Glutamatergic neuron (in vitro differentiated cells): ENCODE measurements at places on chromosomes 4 and X.

DNA sequence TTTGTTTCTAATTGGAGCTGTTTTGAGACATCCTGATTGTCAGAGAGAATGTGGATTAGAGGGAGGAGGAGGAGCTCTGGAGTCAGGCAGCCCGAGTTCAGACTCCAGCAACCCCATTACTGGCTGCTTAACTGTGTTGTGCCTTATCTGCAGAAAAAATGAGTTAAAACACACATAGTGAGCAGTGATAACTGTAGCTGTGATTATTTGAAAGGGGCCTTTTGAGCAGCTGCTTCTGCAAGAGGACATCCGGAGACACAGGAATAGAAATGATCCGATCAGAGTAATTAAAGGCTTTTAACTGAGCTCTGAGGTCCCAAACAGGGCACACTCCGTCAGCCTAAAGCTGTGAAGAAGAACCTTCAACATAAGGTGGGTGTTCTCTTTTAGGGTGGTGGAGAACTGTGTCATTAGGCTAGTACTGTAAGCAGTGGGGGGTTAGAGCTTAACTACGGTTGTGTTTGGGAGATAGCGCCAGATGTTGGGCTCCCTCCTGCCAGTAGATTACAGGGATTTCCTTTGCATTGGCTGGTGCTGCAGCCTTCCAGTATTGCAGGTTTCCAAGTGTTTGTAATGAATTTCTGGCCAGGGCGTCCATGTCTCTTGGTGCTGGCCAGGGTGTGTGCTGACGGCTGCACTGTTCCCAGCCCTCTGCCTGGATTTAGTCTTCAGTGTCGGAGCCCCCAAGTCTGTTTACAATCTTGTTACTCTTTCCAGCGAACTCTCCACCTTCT lies 24.3 kb downstream of the ADD1 start:
- DNase-seq, result no peak

DNA sequence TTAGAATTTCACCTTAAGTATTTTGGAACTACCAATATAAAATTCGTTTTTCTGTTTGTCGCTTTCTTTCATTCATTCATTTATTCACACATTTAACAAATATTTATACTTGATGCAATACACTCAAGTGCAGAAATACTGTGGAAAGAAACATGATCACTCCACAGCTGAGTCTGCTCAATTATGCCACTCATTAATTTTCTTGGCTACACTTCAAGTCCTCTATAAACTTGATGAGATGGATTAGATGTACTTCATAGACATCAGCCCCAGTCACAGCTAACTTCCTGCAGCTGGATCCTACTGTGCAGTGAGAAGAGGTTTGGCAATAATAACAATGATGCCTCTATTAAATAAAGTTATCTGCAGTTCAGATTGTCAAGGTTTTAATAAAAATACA lies 208.1 kb downstream of the PDGFC start:
- no peak for DNase-seq

- DNase-seq, result no peak
Measured at GRCh38 chrX:130529531-130529930, 127.7 kb downstream of the RBMX2 start.

GRCh38 chr4:85779165-85779564 lies 304.2 kb downstream of the ARHGAP24 start:
- DNase-seq, result no peak

DNA sequence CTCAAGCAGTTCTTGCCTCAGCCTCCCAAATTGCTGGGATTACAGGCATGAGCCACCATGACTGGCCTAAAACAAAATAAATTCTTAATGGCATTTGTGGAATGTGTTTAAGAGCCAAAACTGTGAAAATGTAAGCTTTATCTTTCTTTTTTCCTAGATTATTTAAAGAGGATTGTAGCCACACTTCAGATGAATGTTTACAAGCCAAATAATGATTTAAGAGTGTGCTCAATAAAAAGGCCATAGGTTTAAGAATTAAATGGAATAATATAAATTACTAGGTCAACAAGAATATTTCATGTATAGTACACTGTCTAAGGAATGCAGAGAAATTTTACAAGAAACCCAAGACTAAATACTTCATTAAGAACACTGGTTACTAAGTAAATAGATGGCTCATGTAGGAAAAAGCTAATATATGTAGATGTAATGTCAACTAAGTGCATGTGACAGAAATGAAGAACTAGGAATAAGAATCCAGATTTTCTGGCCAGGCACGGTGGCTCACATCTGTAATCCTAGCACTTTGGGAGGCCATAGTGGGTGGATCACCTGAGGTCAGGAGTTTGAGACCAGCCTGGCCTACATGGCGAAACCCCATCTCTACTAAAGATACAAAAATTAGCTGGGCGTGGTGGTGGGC lies 21.3 kb upstream of the UGDH start:
- no peak for DNase-seq

DNA sequence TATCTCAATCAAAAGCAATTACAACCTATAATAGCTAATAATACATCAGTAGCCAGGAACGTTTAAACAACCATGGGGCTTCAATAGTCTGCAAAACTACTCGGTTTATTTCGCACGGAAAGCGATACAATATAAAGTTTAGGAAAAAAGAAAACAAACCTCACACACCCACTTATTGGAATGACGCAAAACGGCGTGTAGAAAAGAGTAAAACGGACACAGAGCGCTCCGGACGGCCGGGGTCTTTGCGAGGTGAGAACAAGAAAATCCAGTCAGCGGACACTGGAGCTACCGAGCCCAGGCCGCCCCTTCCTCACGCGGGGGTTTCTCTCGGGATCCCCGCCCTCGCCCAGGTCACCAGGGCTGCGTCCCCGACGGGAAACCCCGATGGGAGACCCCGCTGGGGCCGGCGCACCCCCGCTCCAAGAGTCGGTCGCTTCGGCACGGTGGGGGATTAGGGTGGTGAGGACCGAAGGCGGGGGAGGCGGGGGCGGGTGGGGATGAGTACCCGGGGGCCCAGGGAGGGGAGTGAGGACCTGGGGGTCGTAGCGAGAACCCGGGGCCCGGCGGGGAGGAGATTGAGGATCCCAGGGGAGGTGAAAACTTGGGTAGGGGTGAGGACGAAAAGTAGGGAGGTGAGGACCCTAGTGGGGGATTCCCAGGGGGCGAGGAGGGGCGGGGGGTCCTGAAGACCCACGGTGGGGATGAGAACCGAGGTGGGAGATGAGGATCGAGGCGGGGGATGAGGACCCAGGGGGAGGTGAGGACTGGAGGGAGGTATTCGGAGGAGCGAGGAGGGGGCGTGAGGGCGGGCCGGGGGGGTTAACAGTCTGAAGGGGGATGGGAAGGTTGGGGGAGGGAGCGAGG lies 737 bp downstream of the NELFA start:
- peak; percentile 34 for DNase-seq

- DNase-seq, result no peak
Measured at GRCh38 chrX:153669901-153670731, 3.5 kb downstream of the PNCK start.
